T-helper 9 cell (primary cell): ENCODE measurements at places on chromosomes 11 and 22.

- DNase-seq: no peak
Measured at GRCh38 chr11:131884461-131885073, 514.2 kb downstream of the NTM start.

- no peak for DNase-seq
Measured at GRCh38 chr11:3009481-3009880, 17.4 kb upstream of the NAP1L4 start.

DNA sequence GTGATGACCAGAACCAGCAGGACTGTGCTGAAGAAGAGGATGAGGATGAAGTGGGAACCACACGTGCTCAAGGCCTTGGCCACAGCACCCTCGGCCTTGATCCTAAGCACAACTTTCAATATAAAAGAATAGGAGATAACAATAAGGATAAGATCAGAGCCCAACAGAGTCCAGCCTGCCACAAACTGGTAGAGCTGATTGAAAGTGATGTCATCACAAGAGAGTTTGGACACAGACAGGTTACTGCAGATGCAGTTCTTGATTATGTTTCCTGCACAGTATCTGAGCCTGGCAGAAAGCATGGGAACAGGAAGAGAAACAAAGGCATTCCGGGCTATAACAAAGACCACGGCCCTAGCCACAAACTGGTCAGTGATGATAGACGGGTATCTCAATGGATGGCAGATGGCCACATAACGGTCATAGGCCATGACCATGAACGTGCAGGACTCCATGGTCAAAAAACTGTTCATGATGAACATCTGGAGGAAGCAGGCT, 4.5 kb downstream of the OR56A4 start:
- no peak for DNase-seq

- no peak for DNase-seq
Measured at GRCh38 chr11:69563946-69564775, 76.8 kb upstream of the CCND1 start.

DNA sequence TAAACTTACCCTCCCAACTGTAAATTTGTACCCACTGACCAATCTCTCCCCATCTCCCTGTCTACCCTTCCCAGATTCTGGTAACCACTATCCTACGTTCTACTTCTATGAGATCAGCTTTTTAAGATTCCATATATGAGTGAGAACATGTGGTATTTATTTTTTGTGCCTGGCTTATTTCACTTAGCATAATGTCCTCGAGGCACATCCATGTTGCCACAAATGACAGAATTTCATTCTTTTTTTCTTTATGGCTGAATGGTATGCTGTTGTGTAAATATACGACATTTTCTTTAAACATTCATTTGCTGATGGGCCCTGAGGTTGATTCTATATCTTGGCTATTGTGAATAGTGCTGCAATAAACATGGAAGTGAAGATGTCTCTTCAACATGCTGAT, 74.7 kb upstream of the RRM1 start:
- DNase-seq: no peak

DNA sequence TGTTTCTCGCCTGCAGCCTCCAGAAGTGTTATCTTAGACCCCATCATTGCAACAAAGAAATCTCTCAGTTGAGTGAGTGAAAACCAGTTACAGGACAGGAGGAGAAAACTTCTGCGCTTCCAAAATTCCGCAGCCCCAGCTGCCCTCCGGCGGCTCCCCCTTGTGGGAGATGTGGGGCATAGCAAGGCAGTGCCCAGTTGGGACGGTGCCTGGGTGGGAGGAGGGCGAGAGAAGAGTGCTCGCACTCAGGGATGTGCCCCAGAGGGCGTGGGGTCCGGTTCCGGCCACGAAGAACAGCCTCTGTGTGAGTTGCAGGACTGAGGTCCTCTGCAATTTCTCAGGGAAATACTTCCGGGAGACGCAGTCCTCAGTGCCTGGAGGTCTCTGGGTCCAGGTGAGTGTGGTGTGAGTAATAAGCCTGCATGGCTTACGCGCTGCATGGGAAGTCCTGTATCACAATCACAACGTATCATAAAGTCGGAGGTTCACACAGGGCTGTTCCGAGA, 87.0 kb upstream of the BLID start:
- no peak for DNase-seq
